ENCODE measurements at places on chromosomes 1 and 21.

DNA sequence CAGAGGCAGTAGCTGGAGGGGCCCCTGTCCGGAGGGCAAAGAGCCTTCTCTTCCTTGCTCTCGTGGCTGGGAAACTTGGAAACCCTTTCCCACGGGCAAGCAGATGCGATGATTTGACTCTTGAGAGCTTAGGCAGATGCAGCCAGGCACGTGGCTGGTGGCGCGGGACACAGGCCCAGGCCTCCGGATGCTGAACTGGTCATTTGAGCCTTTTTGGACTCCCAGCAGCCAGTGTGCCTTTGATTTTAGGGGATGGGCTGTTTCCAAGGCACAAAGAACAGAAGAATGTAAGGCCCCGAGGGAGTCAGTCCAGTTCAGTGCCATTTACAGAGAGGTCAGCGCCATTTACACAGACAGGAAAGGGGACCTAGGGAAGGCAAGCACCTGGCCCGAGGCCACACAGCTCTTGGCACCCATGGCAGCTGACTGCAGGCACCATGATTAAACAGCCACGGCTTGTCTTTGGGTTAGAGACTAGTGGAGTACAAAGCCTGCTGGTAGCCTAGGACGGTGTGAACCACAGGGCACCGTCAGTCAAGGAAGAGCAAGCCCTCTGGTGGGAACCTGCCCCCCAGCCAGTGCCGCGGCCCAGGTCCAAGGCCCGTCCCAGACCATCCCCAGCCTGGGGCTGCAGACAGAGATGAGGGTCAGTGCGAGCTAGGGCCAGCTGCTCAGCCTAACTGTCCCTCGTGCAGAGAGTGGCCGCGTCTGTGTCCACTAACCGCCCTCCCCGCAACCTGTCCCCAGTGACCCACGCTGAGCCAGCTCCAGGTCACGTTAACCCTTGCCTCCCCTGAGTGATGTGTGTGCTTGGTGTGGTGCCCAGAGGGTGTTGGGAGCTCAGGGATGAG, 20.4 kb upstream of the CCDC27 start:
- DNase-seq: no peak

DNA sequence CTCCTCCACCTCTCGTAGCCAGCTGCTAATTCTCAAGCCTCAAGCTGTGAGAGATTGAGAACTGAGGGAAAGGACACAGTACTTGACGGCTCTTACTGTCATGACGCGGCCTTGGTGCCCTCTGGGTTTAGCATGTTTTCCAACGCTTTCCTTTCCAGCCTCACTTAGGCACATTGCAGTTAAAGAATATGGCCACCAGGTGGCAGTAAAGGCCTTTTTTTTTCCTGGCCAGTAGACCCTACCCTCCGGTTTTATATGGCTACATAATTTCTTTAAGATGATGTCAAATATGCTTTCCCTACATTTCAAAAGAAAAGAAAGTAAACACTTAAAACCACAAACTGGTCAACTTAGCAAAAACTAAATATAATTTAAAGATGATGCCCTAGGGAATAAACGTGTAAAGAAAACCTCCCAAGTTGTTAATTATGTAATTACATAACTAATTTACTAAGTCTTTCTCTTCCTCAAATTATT, 56.8 kb upstream of the PRDX6 start:
- peak; percentile 30 for DNase-seq

- no peak for DNase-seq
These were observed 1.2 kb upstream of the ATP13A2 start for GRCh38 chr1:17012775-17013490.

- DNase-seq: no peak
These were observed 75.5 kb downstream of the MORN1 start for GRCh38 chr1:2315674-2316450.

DNA sequence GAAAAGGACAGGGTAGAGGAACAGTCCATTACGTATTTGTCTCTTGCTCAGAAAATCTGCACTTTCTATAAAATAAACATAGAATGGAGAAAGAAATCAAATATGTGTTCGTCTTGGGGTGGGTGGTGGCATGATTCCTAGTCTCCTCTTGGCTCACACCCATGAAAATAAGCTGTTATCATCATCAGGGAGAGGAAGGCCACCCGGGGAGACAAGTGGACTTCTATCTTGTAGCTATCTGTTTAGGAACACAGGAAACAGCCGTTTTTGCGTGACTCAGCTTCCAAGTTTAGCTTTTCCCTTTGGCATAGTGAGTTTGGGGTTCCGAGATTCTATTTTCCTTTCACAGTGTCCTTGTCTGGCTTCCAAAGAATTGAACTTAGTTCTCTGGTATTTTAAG, 622.3 kb downstream of the PTPRU start:
- no peak for DNase-seq

GRCh38 chr1:18495635-18496034, 14.9 kb downstream of the KLHDC7A start:
- no peak for DNase-seq

- DNase-seq: no peak
These were observed 149.2 kb downstream of the OMA1 start for GRCh38 chr1:58397187-58397820.

DNA sequence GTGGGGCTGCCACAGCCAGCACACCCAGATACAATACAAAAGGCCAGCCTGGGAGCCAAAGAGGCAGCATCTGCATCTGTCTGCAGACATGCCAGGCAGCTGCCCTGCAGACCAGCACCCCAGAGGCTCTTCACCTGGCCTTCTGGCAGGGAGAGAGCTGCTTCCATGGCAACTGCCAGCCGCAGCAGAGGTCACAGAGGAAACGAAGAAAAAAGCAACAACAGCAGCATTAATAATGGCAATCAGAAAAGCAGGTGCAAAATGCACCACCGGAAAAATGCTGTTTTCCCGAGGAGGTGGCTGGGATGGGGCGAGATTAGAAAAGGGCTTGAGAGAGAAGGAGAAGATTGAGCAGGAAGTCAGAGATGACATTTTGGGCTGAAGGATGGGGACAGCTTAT, 309.5 kb downstream of the PCP4 start:
- DNase-seq: no peak

GRCh38 chr1:232570007-232570406, 59.9 kb downstream of the SIPA1L2 start:
- no peak for DNase-seq

DNA sequence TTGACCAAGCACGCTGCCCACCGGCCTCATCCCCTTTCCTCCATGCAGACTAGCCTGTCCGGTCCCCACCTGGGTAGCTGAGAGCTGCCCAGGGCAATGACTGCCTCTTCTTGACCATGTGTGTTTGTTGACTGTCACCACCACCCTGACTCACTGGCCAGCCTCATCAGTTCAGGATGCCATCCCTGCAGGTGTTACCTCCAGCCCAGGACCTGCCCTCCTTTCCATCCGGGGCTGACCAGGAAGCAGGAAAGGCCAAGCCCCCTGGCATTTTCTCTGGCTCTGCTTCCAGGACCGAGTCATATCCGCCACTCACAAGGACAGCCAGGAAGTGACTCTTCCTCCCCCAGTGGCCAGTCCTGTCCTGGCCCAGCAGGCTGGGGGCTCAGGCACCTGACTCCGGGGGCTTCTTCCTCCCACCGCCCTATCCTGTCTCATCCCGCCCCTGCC, 17.1 kb downstream of the EPHA2 start:
- DNase-seq: no peak

DNA sequence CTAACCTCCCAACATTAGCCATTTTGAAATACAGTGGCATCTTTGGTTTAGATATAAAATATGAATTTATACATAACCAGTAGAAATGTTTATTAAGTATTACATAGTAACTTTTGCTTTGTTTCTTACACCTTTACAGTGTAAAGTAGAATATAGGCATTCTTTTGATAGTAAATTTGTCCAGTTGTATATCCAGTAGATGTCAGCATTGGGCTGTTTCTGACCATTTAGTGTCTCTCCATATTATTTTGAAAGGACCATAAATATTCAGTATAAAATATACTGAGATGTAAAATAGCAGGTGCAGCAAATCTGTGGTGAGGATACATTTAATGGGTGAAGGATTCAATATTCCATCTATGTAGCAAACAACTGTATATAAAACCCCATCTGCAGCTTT, 115.8 kb upstream of the ZRANB2 start:
- DNase-seq: no peak

DNA sequence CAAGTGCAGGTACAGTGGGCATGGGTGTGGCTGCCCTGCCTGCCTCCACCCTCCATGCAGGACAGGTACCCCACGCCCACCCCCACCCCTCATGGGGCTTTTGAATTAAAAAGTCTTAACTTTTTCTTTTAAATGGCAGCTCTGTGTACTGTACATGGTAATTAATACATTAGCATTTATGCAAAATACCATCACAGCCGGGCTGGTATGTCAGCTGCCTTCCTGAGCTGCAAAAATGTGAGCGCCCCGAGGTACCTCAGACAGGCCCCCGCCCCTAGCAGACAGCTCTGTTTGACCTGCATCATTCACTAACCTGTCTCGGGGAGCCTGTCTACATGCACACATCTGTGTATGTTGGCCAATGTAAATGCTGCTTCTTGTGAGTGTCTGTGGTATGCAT, 42.2 kb upstream of the POU3F1 start:
- DNase-seq: no peak

- DNase-seq: no peak
These were observed 2.7 kb downstream of the AGT start for GRCh38 chr1:230711245-230711644.

DNA sequence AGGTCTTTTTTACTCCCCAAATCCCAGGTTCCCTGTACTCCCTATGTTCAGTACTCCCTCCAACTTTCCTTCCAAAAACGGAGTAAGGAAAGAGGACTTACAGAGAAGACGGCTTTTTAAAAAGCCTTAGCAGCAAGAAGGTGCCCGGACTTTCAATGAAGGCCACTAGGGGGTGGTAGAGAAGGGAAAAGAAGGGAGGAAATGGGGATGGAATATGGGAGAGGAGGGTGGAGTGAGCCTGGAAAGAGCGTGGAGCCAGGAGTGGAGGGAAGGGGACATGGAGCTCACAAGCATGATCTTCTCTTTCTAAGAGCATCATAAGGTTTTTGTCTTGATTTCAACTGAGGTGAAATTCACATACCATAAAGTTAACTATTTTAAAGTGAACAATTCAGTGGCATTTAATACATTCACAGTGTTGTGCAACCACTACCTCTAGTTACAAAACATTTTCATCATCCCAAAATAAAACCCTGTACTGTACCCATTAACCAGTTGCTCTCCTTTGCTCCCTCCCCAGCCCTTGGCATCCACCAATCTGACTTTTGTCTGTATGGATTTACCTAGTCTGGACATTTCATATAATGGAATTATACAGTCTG, 129.9 kb downstream of the ZNF281 start:
- no peak for DNase-seq

GRCh38 chr1:115090186-115090490, 835 bp upstream of the TSPAN2 start:
- DNase-seq: no peak

DNA sequence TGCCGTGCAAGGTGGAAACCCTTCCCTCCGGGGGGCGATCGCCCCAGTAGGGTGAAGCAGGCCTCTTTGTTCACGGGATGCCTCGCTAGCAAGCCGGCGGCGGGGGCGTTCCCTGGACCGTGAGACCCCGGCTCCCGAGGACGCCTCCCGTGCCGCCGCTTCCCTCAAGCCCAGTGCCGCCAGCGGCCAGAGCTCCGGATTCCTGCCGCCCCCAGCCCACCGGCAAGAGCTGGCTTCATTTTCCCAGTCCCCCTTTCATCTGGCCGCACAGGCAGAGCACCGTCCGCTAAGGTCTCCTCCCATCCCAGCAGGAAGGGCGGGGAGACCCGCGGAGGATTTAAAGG, 16.3 kb downstream of the IER5 start:
- peak; percentile 9 for DNase-seq

DNA sequence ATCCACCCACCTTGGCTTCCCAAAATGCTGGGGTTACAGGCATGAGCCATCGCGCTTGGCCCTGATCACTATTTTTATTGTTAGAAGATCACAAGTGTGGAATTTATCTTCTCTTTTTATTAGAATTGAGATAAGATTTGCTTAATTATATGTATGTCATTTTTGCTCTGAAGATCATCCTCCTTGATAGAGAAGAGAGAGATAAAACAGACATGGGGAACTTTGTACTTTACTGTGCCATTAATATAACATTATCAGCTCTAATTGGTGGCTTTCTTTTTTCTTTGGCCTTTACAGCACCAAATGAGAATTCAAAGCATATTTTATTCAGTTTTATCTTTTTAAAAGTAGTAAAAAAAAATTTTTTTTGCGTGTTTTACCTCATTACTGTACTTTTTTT, 46.8 kb downstream of the SCP2 start:
- no peak for DNase-seq

- no peak for DNase-seq
These were observed 831 bp downstream of the TIPRL start for GRCh38 chr1:168179438-168180147.

GRCh38 chr1:204564835-204565234, 48.6 kb downstream of the MDM4 start:
- DNase-seq: no peak

GRCh38 chr1:189405419-189405818, 1072.2 kb downstream of the BRINP3 start:
- no peak for DNase-seq

- DNase-seq: no peak
These were observed 126.8 kb downstream of the GRIK1 start for GRCh38 chr21:29812947-29813346.

DNA sequence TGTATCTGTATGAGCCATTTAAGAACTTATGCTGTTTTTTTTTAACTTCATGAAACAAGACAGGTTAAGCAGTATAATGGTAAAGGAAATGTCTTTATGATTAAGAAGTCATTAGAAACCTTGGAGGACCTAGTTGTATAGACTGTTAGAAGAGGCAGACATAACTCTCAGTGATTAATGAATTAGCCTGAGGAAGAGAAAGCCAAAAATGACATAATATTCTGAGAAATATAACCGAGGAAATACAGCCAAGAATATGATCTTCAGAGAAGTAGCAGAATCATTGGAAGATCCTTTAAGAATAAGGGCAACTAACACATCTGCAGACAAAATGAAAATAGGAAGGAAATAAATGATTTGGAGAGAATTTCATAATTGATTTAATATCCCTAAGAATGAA, 738.1 kb upstream of the NCAM2 start:
- no peak for DNase-seq

GRCh38 chr1:185560760-185561159, 173.4 kb upstream of the HMCN1 start:
- no peak for DNase-seq

- peak; percentile 27 for DNase-seq
These were observed 9.1 kb upstream of the LUZP1 start for GRCh38 chr1:23177438-23178380.

DNA sequence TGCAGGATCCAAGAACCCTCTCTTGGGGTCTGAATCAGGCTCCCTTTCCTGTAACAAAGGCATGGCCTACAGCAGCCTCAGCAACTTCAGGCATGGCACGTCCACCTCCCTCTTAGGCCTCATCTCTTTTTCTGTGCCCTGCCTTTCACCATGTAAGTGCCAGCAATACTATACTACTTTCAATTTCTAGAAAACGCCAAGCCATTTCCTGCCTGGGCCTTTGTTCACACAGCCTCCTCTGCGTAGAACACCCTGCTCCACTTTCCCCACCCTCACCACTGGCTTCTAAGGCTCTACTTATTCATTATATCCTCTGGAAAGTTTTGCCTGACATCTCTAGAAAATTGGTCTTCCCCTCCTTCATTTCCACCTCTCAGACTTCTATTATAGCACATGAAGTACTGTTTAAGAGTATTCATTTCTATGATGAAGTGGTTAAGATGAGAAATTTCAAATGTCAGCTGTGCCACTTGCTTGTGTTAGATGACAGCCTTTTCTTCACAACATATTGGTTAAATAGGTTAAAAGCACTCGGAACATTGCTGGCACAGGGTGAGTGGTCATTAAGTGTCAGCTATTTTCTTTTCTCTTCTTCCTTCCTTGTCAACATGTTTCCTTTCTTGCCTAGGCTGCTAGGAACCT, 41.6 kb upstream of the VWA5B1 start:
- no peak for DNase-seq
